Bronchus fibroblast of lung (primary cell): ENCODE measurements at places on chromosomes 3 and 15. TPM values are rescaled to one million over a fixed set of nuclear protein-coding genes. Genes with fewer than 3 reads are reported as not detected.

The FSIP1 gene
- 0.15 and 0.17 TPM in 2 replicates for total RNA-seq

The HGD gene
- not detected in 2 replicates for total RNA-seq

The NUTM1 gene
- not detected in 2 replicates for total RNA-seq

The MESP2 gene
- 0.45 and 1.3 TPM in 2 replicates for total RNA-seq

The KLHL6 gene
- not detected in 2 replicates for total RNA-seq

The CCR4 gene
- not detected in 2 replicates for total RNA-seq

The CXCR6 gene
- not detected in 2 replicates for total RNA-seq

The CAMK2N2 gene
- total RNA-seq, result not detected in 2 replicates

The RETNLB gene
- not detected in 2 replicates for total RNA-seq

The WDR49 gene
- not detected in 2 replicates for total RNA-seq

The FGD5 gene
- total RNA-seq, result under 0.01 and 0.30 TPM in 2 replicates

The MCF2L2 gene
- total RNA-seq, result 0.74 and 3.2 TPM in 2 replicates

The MYO5C gene
- 0.15 and 0.50 TPM in 2 replicates for total RNA-seq

The HYAL3 gene
- 3.9 and 4.8 TPM in 2 replicates for total RNA-seq

The RTP1 gene
- total RNA-seq, result not detected in 2 replicates

The SLC9C1 gene
- total RNA-seq, result under 0.01 TPM in 1 of 2 replicates, not detected in the other

The ARPC4 gene
- total RNA-seq, result 195 and 196 TPM in 2 replicates

The CHRNA5 gene
- 1.0 and 4.3 TPM in 2 replicates for total RNA-seq

The NEK10 gene
- 0.30 and 0.34 TPM in 2 replicates for total RNA-seq

The KLHL40 gene
- total RNA-seq, result not detected in 2 replicates

The GCSAM gene
- not detected in 2 replicates for total RNA-seq

The ZPLD1 gene
- total RNA-seq, result not detected in 2 replicates

The SLC12A1 gene
- not detected in 2 replicates for total RNA-seq

The HCN4 gene
- not detected in 2 replicates for total RNA-seq

The HTR3E gene
- total RNA-seq, result not detected in 2 replicates
